Activated CD8-positive, alpha-beta memory T cell treated with anti-CD3 and anti-CD28 coated beads for 48 hours (primary cell): ENCODE measurements at places on chromosomes 5 and 9.

DNA sequence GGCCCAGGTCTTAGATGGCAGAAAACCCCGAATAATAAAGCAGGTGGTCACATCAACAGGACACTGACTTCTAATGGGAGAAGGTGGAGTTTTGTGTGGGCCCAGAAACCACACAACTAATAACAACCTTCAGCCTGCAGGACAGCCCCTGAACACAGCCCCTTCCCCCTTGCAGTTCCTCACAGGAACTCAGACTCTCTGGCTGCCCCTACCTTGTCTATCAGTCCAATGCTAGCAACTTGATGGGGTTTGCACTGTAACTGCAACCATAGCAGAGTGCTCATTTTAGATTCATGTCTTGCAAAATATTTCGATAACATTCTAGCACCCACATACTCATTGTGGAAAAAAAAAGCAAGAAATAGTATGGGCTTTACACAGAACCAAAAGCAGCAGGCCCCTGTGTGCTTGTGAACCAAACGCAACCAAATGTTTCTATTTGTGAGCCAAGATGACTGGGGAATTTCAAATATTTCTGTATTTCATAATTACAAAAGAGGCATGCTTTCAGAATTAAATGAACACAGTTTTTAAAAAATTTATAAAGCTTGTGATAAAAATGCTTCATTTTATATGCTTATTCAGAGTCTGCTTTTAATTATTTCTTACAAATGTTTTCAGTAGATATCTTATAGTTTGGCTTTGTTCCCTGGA is 62.7 kb upstream of the PDE4D start:
- no peak for DNase-seq

- no peak for DNase-seq
Observed at GRCh38 chr5:123976379-123977033, 464.5 kb downstream of the CSNK1G3 start.

DNA sequence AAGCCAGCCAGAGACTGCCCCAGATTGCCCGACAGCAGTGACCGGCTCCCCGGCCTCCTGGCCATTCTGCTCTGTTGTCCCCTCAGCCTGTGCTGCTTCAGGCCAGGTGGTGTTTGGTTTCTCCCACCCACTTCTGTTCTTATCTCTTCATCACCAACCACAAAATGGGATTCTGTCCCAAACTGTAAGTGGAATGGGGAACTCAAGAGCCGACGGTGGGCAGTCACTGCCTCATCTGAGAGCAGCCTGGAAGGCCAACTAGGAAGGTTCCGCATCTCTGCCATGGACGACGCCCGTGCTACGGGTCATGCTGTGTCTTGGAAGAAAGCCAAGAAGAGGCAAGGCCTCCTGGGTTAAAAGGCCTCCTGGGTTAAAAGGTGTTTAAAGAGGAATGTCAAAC is 219.0 kb upstream of the PIK3R1 start:
- DNase-seq = no peak

GRCh38 chr9:108640230-108640629 is 215.6 kb downstream of the ACTL7B start:
- no peak for DNase-seq

- DNase-seq = no peak
Observed at GRCh38 chr9:136048560-136049411, 46.3 kb downstream of the NACC2 start.

GRCh38 chr9:137989156-137989555 is 111.6 kb downstream of the CACNA1B start:
- DNase-seq = no peak

GRCh38 chr5:38422622-38423021 is 133.8 kb downstream of the LIFR start:
- DNase-seq = no peak

DNA sequence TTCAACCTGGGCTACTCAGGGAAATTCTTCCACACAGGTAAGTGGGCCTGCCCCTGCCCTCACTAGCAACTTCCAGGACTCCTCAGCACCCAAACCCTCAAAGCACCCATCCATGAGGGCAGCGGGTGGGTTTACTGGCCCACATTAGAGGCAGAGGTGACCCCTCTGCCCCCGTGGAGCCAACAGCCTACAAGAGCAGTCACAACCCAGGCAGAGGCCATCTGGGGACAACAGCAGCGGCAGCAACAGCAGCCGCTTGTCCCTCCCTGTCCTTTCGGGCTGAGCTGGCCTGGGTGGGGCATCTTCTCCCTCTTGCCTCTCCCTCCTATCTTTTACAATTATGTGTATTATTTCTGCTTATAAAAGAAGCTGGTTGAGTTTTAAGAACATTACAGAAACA is 25.1 kb downstream of the NDST1 start:
- DNase-seq = no peak

DNA sequence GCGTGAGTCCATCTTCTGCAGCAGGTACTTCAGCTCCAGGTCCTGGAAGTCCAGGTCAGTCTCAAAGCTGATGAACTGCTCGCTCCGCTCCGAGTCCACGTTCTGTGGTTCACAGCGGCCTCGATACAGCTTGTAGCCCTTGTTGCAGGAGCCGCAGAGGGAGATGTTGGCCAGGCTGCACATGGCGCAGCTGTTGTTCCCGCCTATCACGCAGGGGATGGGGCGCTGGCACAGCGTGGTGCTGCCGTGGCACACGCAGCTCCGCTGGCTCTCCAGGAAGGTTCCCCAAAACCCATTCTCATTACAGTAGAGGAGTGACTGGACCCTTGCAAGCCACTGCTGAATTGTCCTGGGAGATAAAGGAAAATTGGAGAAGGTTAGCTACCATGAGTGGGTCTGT is 201.4 kb downstream of the BRINP1 start:
- DNase-seq = no peak

- DNase-seq = no peak
Observed at GRCh38 chr9:96665789-96666188, 10.7 kb upstream of the PRXL2C start.

GRCh38 chr9:127105805-127106465 is 16.5 kb downstream of the ANGPTL2 start:
- no peak for DNase-seq

DNA sequence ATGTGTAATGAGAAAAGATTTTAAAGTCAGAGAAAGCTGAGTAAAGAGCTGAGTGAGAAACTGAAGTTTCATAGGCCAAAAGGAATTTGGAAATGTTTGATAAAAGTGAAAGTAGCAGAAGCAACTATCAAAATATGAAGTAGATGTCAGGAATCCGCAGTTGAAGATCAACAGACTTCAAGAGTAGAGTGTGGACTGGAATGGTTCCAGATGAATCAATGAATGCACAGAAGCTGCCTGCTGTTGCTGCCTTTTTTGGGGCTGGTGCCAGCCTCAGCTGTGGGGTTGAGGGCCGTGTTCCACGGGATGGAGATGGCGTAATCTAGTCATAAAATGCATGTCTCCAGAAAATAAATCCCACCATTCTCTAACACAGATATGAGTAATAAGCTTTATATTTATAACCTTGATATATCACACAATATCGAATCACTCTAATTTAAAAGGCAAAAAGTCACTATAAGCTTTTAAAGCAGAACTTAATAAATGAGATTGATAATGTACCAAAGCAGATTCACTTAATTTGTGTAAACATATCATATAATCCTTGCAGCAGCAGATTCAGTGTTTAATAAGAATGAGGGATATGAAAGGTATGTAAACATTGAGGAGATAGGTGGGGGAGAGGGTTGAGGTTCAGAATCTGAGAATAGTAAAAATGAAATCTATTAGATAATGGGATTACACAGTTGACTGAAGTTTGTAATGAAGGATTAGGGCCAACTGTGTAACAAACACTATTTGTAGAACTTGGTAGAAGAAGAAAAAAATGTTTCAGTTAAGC is 652.3 kb upstream of the FTMT start:
- no peak for DNase-seq

DNA sequence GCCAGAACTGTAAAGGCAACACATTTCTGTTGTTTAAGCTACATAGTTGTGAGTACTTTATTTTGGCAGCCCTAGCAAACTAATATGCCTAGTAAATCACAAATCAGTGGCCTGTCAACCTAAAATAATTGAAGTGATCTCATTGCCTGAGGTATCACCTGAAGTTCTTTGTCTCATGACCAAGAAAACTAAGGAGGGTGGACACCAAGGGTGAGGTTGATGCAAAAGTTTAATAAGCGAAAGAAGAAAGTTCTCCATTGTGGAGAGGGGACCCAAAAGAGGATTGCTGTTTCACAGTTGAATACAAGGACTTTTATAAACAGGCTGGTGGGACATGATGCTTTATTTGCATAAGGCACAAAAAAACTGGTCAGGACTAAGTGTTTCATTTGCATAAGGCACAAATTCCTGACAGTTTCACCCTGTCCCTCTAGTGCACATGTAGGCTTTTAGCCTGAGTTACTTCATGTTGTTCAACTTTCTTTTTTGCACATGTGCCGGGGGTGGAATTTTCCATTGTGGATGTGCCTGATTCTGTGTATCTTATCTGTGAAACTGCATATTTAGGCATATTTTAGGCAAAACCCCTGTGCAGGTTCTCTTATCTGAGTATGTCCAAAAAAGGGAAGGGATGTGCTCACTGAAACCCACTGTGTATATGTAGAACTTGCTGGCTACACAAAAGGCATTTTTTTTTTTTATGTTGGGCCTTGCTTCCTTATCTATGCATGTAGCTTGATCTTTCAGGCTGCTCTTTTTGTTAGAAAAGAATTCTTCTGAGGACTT is 108.6 kb upstream of the RAI14 start:
- no peak for DNase-seq

DNA sequence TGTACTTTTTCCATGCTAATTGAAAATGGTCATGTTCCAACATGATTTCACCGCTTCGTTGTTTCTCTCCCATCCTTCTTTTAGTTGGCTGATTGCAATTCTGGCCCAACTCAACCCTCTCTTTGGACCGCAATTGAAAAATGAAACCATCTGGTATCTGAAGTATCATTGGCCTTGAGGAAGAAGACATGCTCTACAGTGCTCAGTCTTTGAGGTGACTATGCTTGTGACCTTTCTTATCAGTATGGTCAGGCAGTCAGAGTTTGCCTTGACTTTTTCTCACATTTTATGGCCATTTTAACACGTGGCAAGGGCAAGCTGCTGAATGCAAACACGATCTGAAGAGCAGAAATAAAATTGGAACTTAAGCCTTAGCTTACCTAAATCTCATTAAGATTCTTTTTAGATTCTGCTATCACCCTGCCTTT is 36.0 kb upstream of the CREBRF start:
- DNase-seq = no peak

DNA sequence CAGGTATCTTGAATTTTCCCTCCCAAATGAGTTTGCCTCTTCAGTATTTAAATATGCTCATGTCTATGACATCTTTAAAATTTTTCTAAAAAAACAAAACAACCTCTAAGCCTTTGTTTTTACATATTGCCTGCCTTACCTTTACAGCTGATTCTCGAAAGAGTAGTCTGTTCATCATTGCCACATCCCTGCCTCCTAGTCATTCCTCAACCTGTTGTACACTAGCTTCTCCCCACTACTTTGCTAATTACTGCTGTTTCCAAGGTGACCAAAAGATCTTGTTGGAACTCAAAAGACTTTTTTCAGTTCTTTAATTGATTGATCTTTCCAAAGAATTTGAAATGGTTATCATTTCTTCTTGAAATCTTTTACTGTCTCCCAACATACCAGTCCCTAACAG is 1.9 kb upstream of the NADK2 start:
- no peak for DNase-seq

DNA sequence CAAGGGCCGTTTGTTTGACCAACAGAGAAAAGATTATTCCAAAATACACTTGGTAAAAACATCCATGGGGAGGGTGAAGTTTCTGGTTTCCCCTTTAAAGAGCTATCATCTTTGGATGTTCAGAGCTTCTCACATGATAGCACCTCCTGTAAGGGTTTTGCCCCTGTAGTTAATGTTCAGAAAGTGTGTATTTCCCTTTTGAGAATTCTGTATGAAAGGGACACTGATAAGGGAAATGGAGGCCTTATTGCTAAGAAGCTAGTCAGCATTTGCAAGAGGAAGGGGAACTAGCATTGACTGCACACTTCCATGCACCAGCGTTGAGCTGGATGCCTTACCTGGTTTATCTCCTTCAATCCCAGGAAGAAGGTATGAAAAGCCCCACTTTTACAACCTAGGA is 31.5 kb upstream of the C5orf58 start:
- no peak for DNase-seq

GRCh38 chr5:121160591-121160990 is 691.1 kb upstream of the FTMT start:
- no peak for DNase-seq

GRCh38 chr5:56054666-56055065 is 59.9 kb upstream of the IL6ST start:
- DNase-seq = no peak

DNA sequence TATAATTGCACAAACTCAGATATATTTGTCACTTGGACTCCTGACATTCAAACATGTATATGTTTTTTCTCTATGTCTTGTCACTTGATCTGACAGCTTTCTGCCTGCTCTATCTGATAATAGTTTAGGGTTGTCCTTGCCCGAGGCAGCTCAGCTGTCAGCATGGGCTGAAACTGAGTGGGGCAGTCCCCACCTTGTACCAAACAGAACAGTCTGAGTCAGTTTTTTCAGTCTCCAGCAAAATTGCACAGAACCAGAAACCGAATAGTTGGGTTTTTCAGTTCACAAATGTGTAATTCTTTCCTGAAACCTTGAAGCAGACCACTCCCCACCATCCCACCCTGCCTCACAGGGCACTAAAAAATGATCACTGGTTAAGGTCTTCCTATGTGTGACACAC is 9.5 kb upstream of the HAND1 start:
- no peak for DNase-seq

DNA sequence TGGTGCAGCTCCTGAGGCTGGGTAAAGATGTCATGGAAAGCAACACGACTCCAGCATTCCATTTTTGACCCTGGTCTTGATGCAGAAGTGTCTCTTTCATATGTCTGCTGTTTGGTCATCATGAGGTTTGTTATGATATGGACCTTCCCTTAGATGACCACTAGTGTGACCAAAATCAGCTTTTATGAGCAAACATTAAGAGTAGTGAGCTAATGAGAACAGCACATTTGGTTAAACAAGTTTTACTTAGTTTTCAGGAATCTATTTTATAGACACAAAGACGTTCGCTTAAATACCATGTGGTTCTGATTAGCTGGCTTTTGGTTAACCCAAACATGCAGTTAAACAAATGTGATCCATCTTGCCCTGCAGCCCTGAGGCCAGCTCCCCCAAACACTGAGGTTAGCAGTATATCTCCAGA is 56.7 kb upstream of the ACTBL2 start:
- no peak for DNase-seq

- no peak for DNase-seq
Observed at GRCh38 chr5:149387081-149387631, 8.1 kb upstream of the IL17B start.
